ENCODE measurements at places on chromosomes 1 and 21.

GRCh38 chr1:104933846-104934245, 1184.1 kb downstream of the AMY1C start:
- no peak for DNase-seq

DNA sequence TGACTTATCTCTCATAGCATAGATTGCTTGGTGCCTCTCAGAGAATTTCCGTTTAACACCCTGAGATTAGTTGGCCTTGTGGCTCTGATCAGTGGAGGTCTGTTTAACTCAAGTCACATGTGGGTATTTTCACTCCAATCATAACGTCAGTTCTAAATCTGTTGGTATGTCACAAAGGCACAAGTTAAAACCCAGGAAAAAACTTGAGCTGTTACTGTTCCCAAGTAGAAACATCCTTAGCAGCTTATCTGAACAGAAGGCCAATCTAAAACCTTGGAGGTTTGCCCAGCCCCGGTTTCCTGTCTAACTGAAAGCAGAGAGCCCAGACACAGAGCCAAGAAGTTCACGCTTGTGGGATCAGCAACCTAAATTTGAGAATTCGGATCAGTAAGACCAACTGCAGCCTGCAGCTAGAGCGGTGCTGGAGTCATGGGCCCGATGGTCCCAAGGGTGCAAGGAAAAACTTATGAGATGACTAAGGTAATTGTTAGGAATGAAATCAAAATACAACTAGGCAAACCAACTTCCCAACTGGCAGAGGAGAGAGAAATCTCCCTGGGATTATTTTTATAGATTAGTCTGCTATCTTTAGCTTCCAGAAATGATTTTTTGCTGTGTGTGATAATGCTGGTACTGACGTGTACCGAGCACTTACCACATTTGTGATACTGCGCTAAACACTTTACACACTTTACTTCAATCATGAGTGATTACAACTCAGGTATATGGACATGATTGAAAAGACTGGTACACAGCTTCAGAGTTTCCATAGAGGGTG, 90.2 kb upstream of the C1orf21 start:
- DNase-seq: no peak

GRCh38 chr1:30521261-30521865, 202.0 kb downstream of the MATN1 start:
- no peak for DNase-seq

GRCh38 chr1:25524568-25525360, 18.6 kb upstream of the LDLRAP1 start:
- DNase-seq: no peak

DNA sequence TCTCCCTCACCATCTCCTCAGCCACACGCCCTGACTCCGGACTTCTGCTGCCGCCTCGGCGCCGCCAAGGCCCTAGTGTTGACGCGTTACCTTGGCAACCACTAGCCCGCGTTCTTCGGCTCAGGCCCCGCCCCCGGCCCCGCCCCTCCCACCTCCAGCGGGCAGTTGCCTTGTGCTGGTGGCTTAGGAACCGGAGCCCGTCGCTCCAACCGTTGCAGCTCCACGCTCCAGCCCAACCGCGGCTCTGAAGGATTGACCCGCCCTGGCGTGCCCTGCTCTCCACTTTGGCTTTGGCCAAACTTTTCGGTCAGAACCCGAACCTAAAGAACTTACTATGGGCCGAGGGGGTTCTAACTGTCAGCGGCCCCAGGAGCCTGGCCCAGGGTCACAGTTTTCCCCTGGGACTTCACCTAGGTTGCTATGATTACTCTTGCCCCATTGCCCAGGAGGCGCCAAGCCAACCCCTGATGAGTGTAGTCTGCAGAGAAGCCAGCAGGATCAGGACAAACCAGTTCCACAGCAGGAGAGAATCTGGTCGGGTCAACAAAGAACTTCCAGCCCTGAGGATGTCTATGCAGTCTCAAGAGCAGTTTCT, at the start of gene CFAP45:
CFAP45 (minus strand) TSS at position 80 of the 595 bp plus-strand sequence; CDS start at position 13, 67 bp downstream.
- no peak for DNase-seq

GRCh38 chr1:55534565-55535121, 319.5 kb upstream of the USP24 start:
- DNase-seq: no peak

Measured in stimulated activated CD4-positive, alpha-beta T cell treated with anti-CD3 and anti-CD28 coated beads, Interleukin-12 subunit alpha, Interleukin-12 subunit beta, amount 100 ng/mL, for 24 hours (primary cell).